ENCODE measurements at places on chromosomes 13 and 19.

DNA sequence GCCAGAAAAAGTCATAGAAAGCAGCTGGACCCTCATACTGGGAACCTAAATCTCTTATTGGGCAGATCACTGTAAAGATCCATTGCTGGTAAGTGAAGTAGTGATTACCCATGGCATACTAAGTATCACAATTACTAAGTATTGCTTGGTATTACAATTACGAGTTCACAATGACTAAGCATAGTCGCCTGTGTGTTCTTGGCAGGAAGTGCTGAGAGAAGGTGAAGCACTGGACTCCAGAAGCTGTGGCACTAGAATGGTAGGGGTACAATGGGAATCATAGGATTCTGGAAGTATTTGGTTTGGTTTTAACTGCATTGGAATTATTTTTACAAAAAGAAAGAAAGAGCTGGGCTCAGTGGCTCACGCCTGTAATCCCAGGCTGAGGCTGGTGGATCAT, 20.3 kb downstream of the LGALS16 start:
- DNase-seq: no peak

DNA sequence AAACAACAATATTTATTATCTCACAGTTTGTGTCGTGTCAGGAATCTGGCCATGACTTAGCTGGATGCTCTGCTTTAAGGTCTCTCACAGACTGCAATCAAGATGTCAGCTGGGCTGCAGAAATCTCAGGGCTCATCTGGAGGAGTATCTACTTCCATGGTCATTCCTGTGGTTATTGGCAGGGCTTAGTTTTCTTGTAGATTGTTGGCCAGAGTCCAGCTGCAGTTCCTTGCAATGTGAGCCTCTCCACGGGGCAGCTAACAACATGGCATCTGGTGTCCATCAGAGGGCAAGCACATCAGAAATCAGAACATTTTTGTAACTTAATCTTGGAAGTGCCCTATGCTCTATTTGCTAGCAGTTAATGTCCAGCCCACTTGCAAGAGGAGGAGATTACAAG, 45.7 kb upstream of the TDRD3 start:
- DNase-seq: no peak

DNA sequence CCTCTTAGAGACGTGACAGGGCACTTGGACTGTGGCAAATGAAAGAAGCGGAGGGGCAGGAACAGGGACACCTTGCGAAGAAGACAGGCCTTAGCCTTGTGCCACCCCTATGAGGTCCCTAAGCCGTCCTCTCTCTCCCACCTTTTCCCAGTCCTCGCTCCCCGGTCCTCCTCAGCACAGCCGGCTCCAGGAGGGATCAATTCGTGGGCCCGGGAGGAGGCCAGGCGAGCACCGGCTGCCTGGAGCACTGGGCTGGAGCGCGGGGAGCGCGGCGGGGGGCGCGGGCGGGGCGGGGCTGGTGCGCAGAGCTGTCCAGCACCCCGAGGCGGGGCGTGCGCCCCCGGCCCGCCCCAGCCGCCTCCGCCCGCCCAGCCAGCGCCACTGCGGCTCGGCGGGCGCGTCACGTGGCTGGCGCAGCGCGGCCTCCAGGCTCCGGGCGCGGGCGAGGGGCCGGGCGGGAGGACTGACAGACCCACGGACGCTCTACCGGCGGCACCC, at the start of gene LRP3:
Gene LRP3, plus strand, starts transcription at position 466 of the 498 bp plus-strand sequence. CDS start 456 bp downstream, outside the sequence.
- DNase-seq: no peak

GRCh38 chr19:12126707-12127106, 13.4 kb downstream of the ZNF20 start:
- DNase-seq: no peak

GRCh38 chr19:52646571-52647217, 8.5 kb upstream of the ZNF83 start:
- DNase-seq: no peak

DNA sequence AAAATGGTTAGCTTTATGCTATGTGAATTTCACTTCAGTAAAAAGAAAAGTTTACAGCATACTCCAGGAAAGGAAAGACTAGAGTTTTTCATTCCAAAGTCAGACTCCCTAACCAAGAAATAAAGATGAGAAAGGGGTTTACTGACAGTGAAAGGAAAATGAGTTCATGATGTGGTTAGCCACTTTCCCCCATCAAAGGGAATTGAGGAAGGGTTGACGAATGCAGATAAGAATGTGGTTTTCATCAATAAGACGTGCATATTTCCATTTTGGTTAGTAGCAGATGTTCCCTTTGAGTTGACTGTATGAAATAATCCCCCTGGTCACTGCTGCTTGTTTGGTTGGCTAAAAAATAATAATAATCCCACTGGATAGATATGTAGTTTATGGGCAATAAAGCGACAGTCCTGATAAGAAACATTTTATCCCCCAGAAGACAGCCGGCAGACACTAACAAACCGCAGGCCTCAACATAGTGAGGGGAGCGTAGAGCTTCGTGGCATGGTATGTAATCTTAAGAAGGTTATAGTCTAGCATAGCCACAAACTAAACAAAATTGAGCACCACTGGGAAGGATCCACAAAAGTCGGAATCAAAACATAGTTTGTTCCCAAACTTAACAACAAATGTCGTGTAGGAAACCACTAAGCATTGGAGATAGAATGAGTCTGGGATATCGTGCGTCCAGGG, 114.8 kb downstream of the COL4A2 start:
- no peak for DNase-seq

DNA sequence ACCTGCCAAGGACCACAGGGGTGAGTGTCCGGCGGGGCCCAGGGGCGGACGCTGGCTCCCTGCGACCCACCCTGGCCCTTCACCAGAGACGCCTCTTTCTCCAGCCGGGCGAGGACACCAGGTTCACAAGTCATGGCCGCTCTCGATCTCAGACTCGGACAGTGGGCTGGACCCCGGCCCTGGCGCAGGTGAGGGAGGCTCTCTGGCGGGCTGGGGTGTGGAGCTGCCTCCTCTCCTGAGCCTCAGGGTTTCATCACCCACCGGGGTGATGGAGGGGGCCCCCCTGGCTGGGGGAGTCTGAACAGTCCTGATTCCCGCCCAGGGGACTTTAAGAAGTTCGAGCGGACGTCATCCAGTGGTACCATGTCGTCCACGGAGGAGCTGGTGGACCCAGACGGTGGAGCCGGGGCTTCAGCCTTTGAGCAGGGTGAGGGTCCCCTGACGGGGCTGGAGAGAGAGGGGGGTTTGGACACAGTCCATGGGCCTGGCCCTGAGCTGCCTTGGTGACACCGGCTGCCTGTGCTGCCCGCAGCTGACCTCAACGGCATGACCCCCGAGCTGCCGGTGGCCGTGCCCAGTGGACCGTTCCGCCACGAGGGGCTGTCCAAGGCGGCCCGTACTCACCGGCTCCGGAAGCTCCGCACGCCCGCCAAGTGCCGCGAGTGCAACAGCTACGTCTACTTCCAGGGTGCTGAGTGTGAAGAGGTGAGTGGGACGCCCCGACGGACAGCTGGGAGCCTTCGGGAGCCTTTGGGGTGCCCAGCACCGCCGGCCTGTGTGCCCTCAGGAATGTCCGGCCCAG, 13.6 kb downstream of the ARHGAP45 start:
- no peak for DNase-seq

GRCh38 chr13:70051531-70051930, 56.1 kb upstream of the ATXN8OS start:
- DNase-seq: no peak

DNA sequence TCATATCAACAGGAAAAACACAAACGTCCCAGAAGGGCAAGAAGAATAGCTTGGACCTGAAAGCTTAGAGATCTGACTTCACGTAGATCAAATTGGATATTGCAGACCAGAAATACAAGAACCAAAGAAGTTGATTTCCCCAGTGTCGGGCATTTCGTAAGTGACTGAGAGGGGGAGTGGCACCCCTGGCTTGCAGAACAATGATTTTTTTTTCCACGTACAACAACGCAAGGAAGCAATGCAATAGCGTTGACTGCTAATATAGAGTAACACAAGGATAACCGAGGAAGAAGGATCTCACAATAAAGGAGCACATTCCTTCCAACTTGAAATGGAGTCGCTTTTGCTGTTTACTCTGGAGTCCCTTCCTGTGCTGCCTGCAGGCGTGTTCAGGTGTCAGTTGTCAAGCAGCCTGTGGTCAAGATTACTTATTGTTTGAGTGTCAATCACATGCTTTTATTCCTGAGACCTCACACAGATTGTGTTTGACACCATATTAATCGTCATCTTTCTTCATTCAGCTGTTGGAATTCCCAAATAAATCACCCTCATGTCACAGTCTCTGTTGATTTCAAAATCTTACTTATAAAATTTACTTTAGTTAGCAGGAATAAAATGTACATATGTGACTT, 139.4 kb downstream of the FREM2 start:
- no peak for DNase-seq

DNA sequence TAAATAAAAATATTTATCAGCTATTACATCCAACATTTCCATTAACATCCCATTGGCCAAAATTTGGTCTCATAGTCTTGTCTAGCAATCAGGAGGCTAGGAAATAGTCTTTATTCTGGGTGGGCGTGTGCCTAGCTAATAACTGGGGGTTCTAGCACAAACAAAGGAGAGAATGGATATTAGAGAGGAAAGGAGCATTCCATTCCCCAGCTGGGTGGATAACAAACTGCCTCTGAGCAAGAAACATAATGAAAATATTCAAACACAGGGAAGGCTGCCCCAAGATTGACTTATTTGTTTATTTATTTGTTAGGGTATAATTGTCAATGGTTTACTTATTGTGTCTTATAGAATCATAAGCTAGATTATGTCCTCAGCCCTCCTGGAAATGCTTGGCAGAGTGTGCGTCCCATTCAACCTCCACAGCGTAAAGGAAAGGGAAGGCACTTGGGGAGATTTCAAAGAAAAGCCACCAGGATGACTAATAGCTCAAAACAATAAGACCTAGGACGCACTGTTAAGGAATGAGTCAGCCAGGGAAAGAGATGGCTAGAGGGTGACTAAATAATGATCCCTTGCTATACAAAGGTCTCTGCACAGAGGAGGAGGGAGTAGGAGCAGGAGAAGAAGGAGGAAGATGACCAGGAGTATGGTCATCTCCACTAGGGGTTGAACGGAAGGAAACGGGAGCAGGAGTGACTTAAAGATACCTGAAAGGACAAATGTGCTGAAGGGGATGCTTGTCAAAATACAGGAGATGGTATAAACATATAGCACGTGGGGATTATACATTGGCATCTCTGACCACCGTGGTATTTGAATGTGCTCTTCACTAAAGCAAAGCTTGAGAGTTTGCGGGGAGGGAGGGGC, 23.5 kb upstream of the USP12 start:
- no peak for DNase-seq

- DNase-seq: no peak
Measured at GRCh38 chr19:51093510-51094345, 11.0 kb upstream of the KLK14 start.

DNA sequence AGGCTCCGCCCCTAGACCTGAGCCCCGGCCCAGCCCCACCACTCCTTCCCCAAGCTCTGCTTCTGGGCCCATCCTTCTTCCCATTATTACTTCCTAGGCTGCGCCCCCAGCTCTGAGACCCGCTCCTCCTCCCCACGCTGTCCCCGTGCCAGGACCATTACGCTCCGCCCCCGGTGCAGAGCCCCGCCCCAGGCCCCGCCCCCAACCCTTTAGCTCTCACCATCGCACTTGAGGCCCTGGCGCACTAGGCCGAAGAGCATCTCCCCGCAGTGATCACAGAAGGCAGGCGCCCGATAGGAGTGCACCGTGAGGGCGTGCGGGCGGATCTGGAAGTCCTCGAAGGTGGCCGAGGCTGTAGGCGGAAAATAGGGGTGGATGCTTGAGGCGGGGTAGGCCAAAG, 6.2 kb downstream of the PRKD2 start:
- no peak for DNase-seq

DNA sequence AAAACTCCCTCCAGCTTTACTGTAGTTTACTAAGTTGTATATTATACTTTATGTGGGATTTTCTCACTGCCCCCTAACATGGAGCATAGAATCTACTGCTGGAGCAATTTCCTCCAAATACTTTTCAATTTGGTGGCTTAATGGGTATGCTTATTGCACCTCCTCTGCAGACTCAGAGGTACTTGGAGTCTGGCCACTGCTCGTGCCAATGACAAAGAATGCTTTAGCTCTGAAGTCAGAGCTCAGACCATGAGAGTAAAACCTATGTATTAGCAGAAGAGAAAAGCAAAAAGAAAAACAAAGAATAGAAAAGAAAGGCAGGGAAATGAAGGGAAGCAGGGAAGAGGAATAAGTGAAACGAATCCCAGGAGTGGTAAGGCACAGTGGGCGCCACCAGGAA, 71.9 kb downstream of the SUCLA2 start:
- no peak for DNase-seq

GRCh38 chr13:72678312-72678711, 49.1 kb downstream of the MZT1 start:
- no peak for DNase-seq

GRCh38 chr13:78176880-78177279, 258.2 kb upstream of the EDNRB start:
- DNase-seq: no peak

GRCh38 chr13:40780822-40781401, 8.5 kb upstream of the SLC25A15 start:
- DNase-seq: no peak

Data from stimulated activated CD4-positive, alpha-beta T cell treated with anti-CD3 and anti-CD28 coated beads, TNF-alpha, amount 100 ng/mL, for 1 hour (primary cell).